ENCODE measurements at places on chromosomes 6 and 20.

DNA sequence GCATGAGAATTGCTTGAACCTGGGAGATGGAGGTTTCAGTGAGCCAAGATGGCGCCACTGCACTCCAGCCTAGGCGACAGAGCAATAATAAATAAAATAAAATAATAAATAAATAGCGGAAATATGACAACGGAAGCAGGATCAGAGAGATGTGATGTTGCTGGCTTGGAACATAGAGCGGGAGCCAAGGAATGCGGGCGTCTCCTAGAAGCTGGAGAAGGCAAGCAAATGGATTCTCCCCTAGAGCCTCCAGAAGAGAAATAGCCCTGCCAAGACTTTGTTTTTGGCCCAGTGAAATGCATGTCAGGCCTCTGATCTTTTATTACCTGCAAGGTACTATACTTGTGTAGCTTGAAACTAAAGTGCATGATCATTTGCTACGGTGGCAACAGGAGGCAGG, 12.4 kb downstream of the KIAA1755 start:
- no peak for DNase-seq

GRCh38 chr6:42923666-42924065, 5.6 kb upstream of the CNPY3 start:
- DNase-seq: no peak

GRCh38 chr20:46580613-46581205, 30.3 kb upstream of the OCSTAMP start:
- DNase-seq: no peak

DNA sequence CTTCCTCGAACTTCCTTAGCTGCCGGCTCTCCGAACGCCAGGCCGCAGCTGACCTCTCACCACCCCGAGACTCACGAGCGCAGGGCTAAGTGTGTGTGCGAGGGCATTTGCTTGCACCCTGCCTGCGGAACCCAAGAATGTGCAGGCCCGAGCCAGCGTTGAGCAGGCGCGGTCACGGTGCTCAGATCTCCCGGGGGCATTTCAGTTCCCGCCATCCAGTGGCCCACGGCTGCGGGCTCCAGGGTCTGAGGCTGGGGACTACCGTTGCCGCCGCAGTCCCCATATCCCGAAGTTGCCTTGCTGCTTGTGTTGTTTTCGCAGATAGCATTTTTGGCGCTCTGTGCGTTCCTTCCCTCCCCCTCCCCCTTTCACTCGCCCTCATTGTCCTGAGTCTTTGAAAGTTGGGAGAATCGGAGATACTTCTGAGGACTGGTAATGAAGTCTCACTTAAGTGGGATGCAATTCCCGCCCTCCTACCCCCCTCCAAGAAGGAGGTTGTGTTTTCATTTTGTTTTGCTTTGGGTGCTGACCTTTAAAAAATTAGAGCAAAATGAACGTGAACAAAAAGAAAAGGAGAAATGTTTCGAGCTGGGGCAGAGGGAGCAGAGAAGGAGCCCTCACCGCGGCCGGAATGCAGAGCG, 1.7 kb downstream of the NR2E1 start:
- DNase-seq: no peak

DNA sequence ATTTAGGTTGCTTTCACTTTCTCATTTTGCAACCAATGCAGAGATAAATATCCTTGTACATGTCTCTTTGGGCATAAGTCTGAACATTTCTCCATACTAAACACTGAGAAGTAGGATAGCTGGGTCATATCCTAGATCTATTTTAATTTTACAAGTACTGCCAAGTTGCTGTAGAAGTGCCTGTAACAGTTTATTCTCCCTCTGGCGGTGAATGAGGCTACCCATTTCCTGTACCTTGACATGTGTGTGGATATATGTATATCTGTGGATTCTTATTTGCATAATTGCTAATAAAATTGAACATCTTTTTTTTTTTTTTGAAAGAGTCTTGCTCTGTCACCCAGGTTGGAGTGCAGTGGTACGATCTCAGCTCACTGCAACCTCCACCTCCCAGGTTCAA, 48.0 kb upstream of the PNRC1 start:
- no peak for DNase-seq

DNA sequence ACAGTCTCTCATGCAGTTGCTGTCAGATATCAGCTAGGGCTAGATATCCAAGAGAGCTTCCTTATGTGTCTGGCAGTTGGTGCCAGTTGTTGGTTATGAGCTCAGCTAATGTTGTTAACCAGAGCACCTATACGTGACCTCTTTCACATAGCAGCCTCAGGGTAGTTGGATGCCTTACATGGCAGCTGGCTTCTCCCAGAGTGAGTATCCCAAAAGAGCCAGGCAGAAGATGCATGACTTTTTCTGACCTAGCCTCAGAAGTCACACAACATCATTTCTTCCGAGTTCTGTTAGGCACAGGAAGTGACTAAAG, 175.7 kb downstream of the VEGFA start:
- DNase-seq: no peak

DNA sequence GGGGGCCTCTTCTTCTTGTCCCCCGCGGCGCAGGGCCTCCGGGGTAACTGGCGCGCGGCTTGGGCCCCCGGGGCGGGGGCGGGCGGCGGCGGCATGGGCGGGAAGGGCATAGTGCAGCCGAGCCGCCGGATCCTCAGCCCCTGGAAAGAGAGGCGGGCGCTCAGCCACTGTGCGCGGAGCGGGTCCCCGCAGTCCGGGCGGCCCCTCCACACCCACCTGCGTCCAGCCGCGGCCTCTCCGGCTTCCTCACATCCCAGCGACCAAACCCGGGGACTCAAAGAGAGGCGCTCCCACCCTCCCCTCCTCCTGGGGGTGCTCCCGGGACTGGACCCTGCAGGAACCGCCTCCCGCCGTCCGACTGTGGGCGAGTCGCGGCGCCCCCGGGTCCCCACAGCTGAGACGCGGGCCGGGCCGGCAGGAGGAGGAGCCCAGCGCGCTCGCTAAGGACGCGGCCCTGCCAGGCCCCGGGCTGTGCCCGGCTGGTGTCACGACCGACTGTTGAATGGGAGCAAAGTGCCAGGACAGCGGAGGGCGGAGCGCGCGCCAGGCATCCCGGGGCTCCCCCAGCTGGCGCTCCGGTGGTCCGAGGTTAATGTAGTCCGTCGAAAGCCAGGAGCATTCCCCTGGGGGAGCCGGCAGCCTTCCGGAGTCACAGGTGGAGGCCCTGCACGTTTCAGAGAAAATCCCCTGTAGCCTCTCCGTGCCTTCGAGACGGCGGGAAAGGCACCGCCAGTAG, at the start of gene PRR18:
TSS of gene PRR18 (minus strand) at position 360 of the 736 bp plus-strand sequence. CDS start at position 110, 250 bp downstream.
- peak; percentile 14 for DNase-seq

- no peak for DNase-seq
Observed at GRCh38 chr20:46362921-46363867, 43.2 kb downstream of the ELMO2 start.

DNA sequence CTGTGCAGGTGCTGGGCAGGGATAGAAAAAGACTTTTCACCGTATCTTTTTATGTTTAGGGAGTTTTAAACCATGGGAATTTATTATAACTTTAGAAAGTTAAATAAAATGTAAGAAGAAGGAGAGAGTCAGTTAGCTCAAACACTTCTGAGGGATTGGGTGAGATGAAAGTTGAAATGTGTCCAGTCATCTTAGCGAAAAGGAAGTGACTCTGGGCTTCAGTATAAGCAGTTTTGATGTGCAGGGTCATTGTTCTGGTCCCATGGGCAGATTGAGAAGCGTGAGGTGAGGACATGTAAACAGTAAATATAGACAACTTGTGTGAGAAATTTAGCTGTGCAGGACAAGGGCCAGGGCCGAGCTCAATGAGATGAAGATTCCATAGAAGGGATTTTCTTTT, 66.9 kb downstream of the TOX2 start:
- no peak for DNase-seq

- no peak for DNase-seq
Observed at GRCh38 chr20:50792708-50793574, 1.9 kb upstream of the BCAS4 start.

All from NCI-H2171 (cell line).